ENCODE measurements at places on chromosomes 2 and 18.

GRCh38 chr2:129751409-129751808 lies 228.1 kb upstream of the RAB6C start:
- DNase-seq, result no peak

DNA sequence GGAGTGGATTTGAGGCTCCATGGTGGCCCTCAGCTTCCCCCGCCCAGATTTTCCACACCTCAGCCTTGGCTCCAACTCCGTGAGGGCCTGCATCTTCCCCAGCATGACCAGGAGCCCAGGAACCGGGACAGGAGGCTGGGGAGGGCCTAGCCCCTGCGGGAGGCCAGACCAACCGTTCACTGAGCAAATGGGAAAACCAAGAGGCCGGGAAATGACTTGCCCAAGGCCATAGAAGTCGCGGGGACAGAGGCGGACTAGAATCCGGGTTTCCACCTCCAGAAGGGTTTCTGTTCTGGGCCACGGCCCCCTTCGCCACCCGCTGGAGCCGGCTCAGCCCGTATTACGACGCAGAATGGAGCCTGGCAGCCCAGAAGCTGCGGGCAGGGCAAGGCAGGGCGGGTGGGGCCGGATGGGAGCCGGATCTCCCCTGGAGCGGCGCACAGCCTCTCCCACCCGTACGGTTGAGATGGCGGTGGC lies 7.9 kb upstream of the CRYBA2 start:
- DNase-seq, result no peak

DNA sequence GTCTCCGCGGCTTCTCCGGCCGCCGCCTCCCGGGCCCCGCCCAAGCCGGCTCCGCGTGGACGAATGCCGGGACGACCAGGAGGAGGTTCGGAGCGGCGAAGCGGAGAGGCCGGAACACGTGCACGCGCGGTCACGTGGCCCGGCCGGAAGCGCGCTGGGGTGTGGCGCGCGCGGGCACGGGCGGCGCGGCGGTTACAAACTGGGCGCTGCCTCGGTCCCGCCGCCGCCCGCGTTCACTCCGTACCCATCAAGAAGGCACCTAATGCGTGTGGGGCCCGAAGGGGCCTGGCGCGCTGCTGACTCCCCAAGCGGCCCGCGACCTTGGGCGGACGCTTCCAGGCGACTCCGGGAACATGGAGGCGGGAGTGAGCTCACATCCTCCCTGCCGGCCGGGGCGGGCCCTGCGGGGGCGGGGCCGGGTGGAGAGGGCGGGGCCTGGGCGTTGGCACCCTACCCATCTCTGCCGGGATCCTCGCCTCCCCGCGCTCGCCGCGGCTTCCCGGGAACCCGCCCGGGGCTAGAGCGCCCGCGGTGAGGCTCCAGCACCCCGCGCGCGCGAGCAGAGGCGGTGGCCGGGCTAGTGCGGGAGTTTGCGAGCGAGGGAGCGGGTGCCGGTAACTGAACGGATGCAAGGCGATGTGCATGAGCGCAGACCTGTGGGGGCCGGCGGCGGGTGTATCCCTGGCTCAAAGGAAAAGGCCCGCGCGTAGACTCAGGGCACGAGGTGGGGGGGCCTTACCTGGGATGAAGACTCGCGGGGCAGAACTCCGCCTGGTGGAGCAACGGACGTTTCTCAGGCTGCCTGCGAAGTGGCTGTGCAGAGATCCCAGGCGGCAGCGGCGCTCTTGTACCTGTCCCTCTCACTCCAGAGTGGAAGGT lies at the start of gene TMEM185B:
TMEM185B (minus strand) TSS at position 367 of the 879 bp plus-strand sequence. CDS start 424 bp downstream, outside the sequence.
- DNase-seq, result peak; percentile 85

- DNase-seq, result no peak
Measured at GRCh38 chr2:176133389-176133788, 3.9 kb downstream of the HOXD8 start.

- DNase-seq, result no peak
Measured at GRCh38 chr18:66328296-66328878, 275.5 kb downstream of the CDH19 start.

DNA sequence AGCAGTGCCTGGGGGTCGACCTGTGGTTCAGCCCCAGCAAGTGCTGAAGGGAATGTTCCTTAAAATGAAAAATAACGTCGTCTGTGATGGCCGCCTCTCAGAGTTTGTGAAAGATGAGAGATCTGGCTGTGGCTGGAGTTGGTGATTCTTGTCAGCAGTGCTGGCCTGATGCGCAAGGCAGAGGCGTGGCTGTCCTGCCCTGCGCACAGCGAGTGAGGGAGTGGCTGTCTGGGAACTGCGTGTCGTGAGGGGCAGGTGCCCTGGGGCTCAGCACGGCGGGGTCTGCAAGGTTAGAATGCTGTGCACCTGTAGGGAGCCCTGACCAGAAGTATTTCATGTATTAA lies 8.8 kb downstream of the NFATC1 start:
- no peak for DNase-seq

DNA sequence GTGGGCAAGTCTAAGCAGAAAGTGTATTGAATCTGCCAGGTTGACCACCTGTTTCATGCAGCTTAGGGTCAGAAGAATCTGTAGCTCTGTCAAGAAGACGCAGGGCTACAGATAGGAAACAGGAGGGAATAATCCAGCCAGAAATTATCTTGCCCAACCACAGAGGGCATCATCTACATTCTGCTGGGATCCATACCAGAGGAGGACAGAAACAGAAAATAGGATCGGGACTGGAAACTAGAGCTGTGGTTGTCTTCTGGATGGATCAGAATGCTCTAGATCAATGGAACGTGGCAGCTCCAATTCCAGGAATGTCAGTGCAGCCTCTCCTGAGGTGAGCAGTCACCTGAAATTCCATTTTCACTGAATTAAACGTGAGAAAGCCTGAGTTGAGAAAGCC lies 3.6 kb downstream of the SPATA3 start:
- DNase-seq, result no peak

DNA sequence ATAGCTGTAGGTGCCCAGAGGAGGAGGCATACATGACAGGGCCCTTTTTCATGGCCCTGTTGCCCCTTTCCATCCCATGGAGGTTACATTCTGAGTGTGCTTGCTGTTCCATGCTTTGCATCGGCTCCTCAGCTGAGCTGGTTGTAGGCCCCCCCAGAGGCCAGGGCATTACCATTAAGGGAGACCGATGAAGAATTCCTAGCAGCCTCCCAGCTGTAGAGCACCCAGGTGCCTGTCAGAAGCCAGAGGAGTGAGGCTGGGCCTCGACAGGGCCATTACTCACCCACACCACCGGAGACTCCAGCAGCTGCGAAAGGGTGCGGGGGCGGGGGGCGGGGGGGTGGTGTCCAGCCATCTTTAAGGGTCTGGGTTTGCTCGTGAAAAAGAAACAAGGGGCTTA lies 72.2 kb downstream of the GALNT14 start:
- no peak for DNase-seq

DNA sequence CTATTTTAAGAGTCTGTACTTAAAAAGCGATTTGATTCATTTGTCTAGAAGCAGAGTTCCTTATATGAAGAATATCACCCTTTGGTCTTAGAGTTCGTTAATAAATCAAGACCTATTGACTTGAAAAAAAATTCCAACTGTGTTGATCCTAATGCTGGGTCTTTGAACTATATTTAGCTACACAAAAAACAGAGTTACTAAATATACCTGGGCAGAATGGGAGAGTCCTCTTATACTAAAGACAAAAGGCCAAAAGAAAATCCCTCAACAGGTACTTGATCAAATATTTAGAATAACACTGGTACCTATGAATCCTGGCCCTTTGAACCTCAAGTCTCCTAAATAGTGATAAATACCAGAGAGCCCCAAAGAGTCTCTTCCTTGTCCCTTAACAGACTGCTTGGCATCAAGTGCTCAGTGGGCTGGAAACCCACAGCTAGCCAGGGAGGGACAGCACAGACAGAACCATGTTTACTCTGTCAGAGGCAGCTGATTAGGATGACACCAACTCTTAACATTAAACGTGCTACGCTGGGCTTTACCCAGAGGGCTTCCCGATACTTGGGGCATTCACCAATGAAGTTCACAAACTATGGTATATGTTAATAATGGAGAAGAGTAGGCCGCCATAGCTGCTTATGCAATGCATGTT lies 95.1 kb downstream of the FIGN start:
- no peak for DNase-seq

DNA sequence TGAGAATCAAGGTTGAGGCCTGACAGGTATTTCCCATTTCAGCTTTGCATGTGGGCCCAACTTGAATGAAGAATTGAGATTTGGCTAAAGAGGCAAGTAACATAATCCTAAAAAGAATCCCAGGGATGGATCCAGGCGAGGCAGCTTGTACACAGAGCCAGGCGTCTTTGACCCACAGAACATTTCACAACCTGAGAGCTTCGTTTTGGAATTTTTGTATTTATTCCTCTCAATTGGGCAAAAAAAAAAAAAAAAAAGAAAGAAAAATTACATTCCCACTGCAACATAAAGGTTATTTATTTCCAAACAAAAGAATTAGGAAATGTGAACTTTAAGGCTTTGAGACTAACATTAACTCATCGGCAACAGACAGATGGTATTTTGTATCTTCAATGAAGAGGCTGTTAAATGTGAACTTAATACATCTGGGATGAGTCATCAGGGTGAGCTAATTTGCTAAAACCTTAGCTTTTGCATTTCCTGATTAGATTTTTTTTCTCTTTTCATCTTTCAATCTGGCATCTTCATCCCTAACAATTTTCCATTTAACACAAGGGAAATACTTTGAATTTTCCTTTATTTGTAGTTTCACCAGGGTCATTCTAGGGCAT lies 478.5 kb upstream of the TNP1 start:
- peak; percentile 86 for DNase-seq

DNA sequence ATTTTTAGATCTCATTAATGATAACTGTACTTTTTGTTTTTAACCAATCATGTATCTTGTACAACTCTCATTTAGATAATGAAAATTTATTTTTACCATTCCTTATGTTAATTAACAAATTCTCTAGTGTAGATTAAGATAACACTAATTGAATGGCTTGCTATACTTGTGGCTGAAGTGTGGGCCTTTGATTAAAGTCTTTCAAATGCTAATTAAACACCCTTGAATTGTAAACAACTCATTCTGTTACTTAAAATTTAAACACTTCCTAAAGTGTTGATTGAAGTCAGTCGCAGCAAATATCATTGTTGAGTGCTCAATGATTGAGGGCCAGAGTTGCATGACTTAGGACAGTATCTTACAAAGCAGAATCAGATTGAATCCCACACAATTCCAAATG lies 109.8 kb upstream of the GULP1 start:
- no peak for DNase-seq

- DNase-seq, result peak; percentile 93
Measured at GRCh38 chr2:224816816-224817215, 100.7 kb upstream of the CCDC195 start.

GRCh38 chr18:10351219-10351818 lies 103.1 kb upstream of the APCDD1 start:
- DNase-seq, result no peak

DNA sequence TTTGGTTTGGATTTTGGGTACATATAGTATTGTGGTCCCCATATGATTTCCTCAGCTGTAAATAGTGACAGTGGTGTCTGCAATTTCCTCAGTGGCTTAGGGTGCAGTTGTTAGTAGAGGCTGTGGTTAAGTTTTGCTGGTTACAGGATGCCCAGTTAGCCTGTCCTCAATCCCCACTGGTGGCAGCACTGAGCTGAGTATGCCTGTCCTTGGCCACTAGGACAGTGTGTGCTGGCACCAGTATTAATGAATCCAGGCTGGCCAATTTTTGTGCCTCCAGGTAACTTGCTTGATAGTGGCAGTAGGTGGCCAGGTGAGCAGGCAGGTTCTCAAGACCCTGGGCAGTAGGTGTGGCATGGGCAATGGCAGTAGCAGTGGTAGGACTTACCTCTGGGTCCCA lies 973.1 kb downstream of the TMEM182 start:
- DNase-seq, result no peak

DNA sequence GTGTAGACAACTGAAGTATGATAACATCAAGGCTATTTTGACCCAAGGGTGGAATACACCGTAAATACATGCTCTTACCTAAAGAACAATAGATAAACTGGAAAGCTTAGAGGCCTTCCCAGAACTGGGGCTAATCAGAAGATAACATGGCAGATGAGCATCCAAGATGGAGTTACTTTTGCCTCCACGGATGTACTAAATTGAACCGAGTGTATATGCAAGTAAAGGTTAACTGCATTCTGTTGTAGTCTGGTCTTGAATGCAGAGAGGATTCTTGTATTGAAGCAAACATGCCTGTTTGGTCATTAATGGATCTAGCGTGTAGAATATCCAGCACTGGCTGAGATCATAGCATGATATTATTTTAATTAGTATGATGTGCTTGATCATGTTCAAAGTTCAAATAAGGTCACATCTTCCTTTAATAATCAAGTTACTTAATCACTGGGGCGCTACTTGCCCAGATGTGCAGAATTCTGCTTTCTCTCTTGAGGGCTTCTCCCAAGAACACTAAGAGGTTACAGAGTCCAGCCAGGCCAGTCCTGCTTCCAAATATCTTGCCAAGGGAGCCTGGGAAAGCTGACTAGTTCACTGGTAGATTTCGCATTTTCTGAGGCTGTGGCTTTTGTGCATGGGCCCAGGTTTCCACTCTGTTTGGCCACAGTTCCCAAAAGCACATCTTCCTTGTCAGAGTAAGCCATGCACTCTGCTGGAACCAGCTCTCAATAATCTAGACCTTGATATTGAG lies 37.5 kb upstream of the ACSL3 start:
- no peak for DNase-seq

GRCh38 chr2:62857139-62857931 lies 151.8 kb downstream of the EHBP1 start:
- DNase-seq, result no peak

DNA sequence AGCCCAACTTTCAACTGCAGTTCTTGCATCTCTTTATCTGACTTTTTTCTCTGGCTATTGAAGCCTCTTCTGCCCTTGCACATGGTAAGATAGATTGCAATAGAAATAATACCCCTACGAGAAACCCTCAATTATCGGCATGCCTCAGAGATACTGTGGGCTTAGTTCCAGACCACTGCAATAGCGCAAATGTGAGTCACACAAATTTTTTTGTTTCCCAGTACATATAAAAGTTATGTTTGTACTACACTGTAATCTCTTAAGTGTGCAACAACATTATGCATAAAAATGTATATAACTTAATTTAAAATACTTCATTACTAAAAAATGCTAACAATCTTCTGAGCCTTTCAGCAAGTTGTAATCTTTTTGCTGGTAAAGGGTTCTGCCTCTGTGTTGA lies 124.7 kb downstream of the PDE1A start:
- peak; percentile 47 for DNase-seq

DNA sequence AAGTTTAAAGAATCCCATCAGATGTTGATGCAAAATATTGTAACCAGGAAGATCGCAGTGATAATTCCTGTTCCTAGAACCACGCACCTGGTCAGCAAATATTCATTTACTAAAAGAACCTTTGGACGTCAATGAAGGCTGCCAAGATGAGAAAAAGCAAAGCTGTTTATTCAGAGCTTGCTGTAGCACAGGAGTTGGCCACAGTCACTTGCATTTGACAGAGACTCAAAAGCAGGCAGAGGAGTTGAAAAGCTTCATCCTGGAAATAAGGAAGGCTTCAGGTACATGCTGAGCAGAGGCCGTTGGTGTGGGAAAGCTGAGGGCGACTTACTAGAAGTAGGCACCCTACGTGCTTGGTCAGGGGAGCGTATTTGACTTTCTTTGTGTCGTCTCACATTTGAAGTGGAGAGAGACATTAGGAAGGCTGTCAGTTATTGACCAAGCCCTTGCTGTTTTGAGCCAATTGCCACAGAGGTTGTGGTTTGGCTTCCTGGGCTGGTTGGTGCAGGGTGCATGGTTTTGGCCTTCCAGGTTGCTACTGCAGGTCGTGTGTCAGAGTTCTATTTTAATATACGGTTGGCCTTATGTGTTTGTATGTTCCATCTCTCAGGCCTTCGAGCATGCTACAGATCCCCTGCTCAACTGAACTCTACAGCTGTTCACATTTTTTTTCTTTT lies 289.6 kb downstream of the METTL4 start:
- no peak for DNase-seq

GRCh38 chr2:149466635-149467034 lies 120.9 kb downstream of the MMADHC start:
- no peak for DNase-seq
